ENCODE measurements at places on chromosomes 1 and 21.

GRCh38 chr1:183585038-183585437 is 5.2 kb downstream of the NCF2 start:
- no peak for DNase-seq

DNA sequence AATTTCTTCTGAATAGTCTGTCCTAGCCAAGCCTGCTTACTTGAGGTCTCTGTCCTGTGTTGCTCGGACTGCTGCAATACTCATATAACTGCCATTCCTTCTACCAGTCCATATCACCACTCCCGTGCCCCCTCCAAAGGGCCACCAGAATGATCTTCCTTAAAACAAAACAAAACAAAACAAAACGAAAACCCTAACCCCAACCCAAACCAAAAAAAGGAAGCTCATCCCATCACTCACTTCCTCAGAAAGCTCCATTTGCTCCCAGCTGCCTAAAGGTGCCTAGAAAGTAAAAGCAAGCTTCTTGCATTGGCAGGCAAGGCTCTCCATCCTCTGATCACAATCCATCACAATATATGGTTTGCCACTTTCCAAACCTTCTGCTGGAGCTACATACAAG is 20.3 kb downstream of the USP24 start:
- no peak for DNase-seq

DNA sequence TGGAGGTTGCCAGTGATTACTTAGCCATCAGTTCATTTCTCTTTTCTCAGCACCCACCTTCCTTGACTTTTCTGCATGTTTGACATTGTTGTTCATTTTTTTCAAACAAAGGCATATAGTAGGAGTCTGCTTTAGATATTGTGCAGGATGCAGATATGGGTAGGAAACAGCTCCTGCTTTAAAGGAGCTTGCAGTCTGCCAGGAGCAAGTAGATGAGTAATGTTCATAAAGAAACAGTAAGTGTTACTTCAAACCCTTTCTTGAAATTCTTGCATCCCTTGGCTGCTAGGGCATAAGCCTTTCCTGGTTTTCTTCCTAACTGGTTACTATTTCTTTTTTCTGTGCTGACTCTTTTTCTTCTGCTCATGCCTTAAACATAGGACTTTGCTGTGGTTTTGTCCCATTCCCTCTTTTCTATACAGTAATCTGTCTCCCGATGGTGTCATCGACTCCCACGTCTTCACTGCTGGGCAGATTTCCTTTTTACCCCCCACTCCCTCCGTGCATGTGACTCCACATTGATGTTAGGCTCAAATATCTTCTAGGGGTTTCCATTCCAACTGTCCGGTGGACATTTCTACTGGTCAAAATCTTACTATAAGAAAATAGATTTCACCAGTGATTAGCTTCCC is 20.4 kb downstream of the PTGFRN start:
- DNase-seq, result no peak

- no peak for DNase-seq
These were observed 28.0 kb downstream of the TBX15 start for GRCh38 chr1:118960026-118960561.

DNA sequence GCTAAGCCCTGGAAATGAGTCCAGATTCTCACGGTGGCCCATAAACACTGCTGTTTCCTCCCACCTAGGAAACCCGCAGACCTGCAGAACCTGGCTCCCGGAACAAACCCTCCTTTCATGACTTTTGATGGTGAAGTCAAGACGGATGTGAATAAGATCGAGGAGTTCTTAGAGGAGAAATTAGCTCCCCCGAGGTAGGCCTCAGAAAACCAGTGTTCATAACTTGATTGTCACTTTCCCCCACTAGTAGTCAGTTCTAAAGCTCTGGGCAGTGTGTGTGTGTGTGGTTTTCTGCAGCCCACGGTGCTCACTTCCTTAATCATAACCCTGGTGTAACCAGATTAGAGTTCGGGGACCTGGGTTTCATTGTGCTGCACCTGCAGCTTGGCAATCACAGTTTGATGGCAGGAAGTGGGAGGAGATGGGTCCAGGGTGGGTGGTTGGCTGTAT is 39.1 kb downstream of the CLIC6 start:
- peak; percentile 1 for DNase-seq

- DNase-seq, result no peak
These were observed 243.8 kb upstream of the RAB4A start for GRCh38 chr1:229027158-229027557.

- no peak for DNase-seq
These were observed 1.7 kb downstream of the HLX start for GRCh38 chr1:220880726-220881506.

DNA sequence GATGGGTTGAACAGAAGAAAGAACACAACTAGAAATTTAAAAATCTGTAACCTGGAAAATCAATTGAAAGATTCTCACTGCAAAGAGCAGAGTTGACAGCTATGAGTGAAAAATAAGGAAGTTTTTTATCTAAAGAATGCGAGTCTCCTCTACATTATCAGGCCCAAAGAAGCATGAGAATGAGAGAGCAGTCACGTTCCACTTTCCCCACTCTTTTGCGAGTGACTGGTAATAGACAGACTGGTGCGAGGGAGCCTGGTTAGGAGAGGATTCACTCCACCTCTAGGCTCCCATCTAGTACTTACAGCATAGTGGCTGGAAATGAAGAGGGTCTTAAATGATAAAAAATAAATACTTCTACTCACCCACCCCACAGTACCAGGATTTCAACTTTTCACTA is 52.0 kb downstream of the PRDX6 start:
- no peak for DNase-seq

DNA sequence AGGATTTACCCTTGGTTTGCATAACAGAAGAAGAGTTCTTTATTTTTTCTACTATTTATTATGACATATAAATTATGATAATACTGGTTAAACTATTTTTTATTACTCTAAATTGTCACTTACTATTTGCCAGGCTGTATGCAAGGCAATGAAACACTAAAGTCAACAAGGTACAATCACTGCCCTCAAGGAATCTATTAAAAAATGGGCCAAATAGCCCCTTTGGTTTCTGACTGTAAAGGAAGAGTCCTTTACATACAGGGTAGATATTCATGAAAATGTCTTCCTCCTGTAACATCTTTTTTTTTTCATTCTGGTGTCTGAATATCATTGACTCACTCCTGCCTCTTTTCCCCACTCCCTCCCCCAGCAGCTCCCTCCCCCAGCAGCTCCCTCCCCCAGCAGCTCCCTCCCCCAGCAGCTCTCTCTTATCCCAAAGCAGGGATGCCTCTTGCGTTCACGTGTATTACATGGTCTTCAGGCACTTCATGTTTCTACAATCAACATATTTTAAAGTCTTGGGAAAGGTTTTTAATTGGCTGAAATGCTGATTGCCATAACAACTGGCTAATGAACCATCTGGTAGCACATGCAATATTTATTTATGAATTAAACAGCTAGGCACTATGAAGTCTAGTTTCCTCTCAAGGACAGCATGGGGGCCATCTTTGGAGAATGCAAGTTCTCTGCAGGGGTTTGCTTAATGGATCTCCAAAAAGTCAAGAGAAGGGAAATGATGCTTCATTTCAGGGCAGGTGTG is 400.4 kb upstream of the PLXNA2 start:
- DNase-seq, result no peak

GRCh38 chr21:37183749-37184148 is 83.4 kb downstream of the VPS26C start:
- DNase-seq, result no peak

- no peak for DNase-seq
These were observed 8.6 kb downstream of the CDC14A start for GRCh38 chr1:100360790-100361510.

DNA sequence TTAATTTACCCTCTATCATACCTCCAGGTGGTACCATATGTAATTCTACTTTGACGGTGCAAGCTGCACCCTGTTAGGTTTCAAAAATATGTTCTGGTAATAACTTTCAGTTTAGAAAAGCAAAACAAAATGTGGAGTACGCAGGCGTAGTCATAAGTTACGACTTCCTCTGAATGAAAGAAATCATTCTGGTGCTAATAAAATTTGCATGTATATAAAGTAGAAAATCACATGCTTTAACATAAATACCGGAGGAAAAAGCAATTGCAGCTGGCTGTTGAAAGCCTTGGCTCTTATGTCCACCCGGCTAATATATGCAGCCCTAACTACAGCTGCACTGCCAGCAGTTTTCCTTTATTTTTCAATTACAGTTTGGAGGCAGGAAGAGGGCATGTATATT is 65.2 kb upstream of the TMPRSS15 start:
- no peak for DNase-seq

GRCh38 chr1:39727221-39727931 is 11.3 kb upstream of the PPIE start:
- DNase-seq, result no peak

GRCh38 chr21:46119637-46120271 is 21.8 kb downstream of the COL6A2 start:
- no peak for DNase-seq

DNA sequence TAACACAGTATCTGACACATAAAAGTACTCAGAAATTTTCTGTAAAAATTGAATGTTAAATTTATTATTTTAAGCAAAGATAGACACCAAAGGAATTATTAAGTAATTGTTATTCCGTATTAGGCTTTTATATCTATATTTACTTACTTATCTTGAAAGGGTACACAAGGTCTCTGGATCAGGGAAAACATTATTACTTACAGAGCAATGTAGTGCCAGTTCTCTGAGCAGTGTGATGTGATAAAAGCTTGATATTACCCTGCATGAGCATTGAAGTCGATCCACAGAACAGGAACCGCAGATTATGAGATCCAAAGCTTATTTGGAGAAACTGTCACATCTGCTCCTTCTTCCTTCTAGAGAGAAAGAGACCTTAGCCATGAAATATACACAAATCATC is 637.9 kb upstream of the RGS18 start:
- no peak for DNase-seq

DNA sequence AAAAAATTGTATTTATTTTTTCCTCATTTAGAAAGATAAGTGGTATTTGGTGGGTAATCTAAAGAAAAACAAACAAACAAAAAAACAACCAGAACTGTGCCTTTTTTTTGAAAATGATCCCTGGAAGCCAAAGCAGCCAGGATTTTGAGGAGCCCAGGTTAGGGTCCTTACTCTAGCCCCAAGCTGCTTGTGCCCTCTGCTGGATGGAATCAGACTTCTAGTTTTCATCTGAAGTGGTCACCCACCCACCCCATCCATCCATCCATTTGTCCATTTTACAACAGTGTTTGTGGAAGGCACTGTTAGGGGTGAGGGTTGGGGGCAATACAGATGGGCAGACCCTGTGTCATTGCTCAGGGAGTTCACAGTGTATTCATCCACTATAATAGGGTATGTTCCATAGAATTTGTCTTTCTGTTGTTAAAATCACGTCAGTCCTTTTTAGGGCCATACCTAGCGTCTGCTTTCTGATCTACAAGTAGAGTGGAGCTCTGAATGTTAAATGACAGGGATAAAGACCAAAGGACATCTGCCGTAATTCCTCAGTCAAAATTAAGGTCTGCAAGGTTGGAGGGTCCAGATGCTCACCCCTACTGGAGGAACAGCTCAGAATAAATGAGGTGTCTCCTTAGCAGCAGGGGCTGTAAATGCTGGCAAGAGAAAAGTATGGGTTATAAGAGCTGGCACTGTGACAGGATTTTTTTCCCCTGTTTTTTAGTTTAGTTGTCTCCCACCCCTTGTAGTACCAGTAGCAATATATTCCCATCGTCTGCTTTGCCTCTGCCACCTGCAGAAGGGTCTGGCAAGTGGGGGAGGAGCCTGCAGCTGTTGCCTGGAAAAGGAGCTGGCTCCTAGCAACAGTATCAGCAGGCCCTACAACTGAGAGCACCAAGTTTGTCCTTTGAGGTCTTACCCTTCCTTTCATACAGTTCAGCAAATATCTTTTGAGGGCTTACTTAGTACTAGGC is 3.2 kb downstream of the LRRC42 start:
- DNase-seq, result no peak

DNA sequence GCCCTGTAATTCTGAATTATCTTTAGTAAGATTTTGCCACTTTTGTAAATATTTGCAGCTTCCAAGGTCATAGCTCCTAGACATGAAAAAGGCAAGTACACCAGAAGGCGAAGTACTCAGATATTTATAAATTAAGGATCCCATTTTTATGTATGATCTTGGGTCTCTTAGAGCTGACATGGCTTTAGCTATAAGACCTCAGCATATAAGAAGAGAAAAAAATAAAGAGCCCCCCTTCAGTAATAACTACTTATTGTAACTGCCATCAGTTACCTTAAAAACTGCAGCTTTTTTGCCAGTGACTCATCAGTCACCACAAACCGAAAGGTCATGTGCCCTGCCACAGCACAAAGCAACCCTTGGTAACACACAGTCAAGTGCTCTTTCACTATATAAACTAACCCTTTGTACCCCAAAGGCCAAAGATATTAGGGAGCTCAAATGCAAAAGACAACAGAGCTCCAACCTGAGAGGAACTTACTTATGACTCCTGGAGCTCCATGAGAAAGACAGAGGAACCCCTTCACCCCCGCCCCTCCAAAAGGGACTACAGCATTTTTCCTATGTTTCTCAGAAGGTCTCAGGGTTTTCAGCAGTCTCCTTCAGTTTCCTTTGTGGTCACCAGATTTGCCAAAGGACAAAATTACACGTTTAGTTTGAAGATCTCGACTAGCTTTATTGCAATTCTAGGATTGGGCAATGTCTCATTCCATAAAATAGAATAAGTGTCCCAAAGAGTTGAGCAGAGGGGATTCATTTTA is 219.8 kb upstream of the DUSP10 start:
- DNase-seq, result no peak

GRCh38 chr1:101723415-101723814 is 273.3 kb downstream of the OLFM3 start:
- DNase-seq, result no peak

DNA sequence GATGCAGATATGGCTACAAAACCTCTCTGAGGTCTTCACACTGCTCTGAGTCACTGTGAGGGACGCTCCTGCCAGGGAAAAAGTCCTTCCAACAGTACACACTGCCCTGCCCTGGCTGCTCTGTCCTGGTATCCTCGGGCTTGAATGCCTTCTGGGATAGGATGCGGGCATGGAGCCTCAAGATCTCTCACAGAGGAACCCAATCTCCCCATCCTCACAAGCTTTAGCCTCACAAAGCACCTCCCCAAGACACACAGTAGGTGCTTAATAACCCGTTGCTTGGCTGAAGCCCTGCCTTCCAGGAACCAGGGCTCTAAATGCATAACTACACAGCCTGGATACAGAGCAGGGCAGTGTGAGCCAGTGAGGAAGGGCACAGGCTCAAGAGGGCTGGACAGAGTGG is 9.2 kb downstream of the RAP1GAP start:
- no peak for DNase-seq

GRCh38 chr1:156750191-156750672 is 1.2 kb downstream of the HDGF start:
- DNase-seq, result no peak

GRCh38 chr1:24830680-24831272 is 85.5 kb downstream of the CLIC4 start:
- DNase-seq, result no peak

- DNase-seq, result peak; percentile 15
These were observed 522 bp downstream of the RC3H1 start for GRCh38 chr1:174021591-174022079.

DNA sequence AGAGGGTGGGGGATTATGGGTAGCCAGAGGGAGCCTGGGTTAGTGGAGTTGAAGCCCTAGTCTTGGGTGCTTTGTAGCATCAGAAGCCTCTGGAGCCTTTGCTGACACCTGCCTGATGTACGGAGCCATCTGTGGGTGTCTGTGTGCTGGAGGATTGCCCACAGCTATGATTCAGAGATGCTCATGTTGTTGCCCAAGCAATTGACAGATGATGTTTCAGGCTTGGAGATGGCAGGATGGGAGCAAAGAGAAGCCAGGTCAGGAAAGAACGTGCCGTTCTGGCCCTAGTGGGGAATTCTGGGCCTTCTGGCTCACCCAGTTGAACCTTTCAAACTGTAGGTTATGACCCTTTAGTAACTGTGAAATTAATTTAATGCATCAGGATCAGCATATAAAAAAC is 27.6 kb downstream of the COQ8A start:
- DNase-seq, result no peak

GRCh38 chr21:34781526-34781925 is 112.7 kb downstream of the CLIC6 start:
- DNase-seq, result no peak

Data from activated T-helper 1 cell treated with Interleukin-2 at 50 U/mL for 16 hours (primary cell).